M059J (cell line): ENCODE measurements at places on chromosomes 3 and 15. TPM values are rescaled to one million over a fixed set of nuclear protein-coding genes. Genes with fewer than 3 reads are reported as not detected.

Gene PPP1R14D
- not detected in 2 replicates for total RNA-seq

Gene NPRL2
- 15.6 and 27.9 TPM in 2 replicates for total RNA-seq

Gene EPHB1
- 0.22 and 1.0 TPM in 2 replicates for total RNA-seq

Gene JAGN1
- total RNA-seq: 22.6 and 30.6 TPM in 2 replicates

- peak; percentile 48 for DNase-seq
These were observed 44.8 kb downstream of the POLR2M start for GRCh38 chr15:57751177-57751800.

DNA sequence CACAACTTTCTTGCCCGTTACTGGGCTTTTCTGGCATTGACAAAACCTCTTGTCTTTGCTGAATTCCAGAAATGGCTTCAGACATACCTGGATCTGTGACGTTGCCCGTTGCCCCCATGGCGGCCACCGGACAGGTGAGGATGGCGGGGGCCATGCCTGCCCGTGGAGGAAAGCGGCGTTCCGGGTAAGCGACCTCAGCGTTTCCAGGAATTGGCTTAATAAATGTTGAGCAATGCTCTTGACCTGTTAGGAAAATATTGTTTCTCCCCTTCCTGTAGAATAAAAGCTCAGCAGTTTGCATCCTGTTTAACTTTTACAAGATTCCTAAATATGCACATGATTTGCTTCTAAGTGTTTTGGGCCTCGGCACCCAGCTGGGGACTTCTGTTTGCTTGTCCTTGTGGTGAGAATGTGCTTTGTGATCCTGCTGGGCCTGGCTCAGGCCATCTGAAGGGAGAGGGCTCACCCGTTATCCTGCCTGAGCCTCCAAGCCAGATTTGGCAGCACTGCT lies 46.7 kb downstream of the ARNT2 start:
- DNase-seq: no peak

GRCh38 chr15:21262851-21263425 lies 177.4 kb downstream of the POTEB3 start:
- no peak for DNase-seq

DNA sequence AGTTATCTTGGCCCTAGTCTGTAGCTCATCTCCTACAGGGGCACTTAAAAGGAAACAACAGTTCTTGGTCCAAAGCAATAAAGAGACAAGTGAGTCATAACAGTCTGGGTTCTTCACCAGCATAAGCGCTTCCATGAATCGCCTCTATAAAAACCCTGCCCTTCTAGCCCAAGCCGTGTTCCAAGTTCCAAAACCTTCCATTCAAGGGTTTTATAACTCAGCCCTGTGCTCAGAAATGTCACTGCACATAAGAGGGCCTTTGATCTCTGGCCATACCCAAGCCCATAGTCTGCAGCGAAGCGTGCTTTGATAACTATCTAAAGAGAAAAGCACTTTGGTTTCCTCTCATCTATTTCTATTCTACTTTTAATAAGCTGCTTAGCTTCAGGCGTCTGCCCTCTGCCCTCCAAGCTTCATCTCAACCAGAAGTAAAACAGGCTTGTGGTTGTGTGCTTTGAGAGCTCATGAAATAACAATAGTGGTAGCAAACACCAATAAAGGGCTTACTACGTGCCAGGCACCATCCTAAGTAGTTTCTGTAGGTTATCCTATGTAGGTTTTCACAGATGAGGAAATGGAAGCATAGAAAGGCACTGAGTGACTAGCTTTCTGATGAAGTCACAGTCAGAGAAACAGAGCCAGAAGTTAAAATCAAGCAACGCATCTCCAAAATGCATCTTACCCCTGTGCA lies 64.0 kb upstream of the AKAP13 start:
- peak; percentile 90 for DNase-seq

GRCh38 chr15:51403072-51403878 lies 61.8 kb downstream of the GLDN start:
- peak; percentile 46 for DNase-seq

DNA sequence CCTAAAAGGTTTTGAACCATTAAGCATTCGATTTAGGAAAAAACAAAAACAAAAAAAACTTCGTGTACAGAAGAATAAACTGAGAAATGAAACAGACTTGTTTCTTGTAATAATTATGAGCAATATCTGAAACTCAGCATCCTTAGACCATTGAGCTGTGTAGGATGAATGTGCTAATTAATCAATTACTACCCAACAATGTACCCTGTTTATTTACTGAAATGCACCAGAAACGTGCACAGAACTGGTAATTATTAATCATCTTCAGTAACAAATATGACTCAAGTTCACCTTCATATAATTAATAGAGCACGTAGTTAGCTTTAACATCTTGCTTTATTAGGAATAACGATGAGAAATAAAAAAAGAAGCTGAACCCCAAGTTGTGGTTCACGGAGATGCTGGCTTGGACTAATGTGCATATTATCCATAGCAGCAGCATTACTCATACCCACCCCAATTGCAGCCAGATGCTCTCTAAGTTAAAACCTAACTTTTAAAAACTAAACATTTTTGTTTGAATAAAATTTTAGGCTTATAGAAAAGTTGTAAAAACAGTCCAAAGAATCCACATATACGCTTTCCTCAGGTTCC lies 10.2 kb upstream of the C15orf61 start:
- peak; percentile 74 for DNase-seq

- DNase-seq: no peak
These were observed 221.0 kb upstream of the CBLB start for GRCh38 chr3:106089806-106090205.

DNA sequence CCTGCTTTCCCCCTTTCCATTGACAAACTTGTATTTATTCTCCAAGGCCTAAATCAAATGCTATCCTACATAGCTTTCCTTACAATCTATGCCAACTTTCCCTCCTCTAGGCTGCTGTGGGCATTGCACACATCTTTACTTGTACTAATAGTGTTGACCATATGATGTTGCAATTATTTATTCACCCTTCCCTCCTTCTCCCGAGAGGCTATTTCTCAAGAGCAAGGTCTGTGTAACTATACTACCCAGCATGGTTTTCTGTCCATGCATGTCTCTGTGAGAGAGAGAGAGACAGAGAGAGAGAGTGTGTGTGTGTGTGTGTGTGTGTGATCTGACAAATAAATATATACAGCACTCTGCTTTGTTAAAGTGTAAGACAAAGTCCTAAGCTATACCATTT lies 63.8 kb downstream of the GTPBP8 start:
- DNase-seq: no peak
